ENCODE measurements at places on chromosomes 1 and 21. TPM values are rescaled to one million over a fixed set of nuclear protein-coding genes. Genes with fewer than 3 reads are reported as not detected.

The CFHR5 gene
- not detected for total RNA-seq

The OR6K3 gene
- total RNA-seq = not detected

The PLA2G2C gene
- total RNA-seq = not detected

The PHC2 gene
- 54.1 TPM for total RNA-seq

The PADI1 gene
- total RNA-seq = under 0.01 TPM

The TGFB2 gene
- 0.97 TPM for total RNA-seq

The GPR61 gene
- total RNA-seq = under 0.01 TPM

The USP24 gene
- total RNA-seq = 33.8 TPM

The SERPINC1 gene
- not detected for total RNA-seq

The TMEM61 gene
- total RNA-seq = not detected

The CFH gene
- total RNA-seq = 12.6 TPM

The SLC30A10 gene
- not detected for total RNA-seq

The FCGR3A gene
- total RNA-seq = not detected

The CD55 gene
- 108 TPM for total RNA-seq

The HSD3B2 gene
- total RNA-seq = not detected
